ENCODE measurements at places on chromosomes 2 and 18. TPM values are rescaled to one million over a fixed set of nuclear protein-coding genes. Genes with fewer than 3 reads are reported as not detected.

EHBP1 gene
- 216 TPM for total RNA-seq

POTEC gene
- total RNA-seq = not detected

PLA2R1 gene
- 30.8 TPM for total RNA-seq

SH3RF3 gene
- total RNA-seq = 24.2 TPM

GAL3ST2 gene
- total RNA-seq = not detected

SERPINB2 gene
- total RNA-seq = 19.6 TPM

TRABD2A gene
- 0.36 TPM for total RNA-seq

PLCL1 gene
- 1.6 TPM for total RNA-seq

GREB1L gene
- 1.1 TPM for total RNA-seq

All from hair follicle dermal papilla cell (primary cell).